Bronchial smooth muscle cell (primary cell): ENCODE measurements at places on chromosomes 3 and 15. TPM values are rescaled to one million over a fixed set of nuclear protein-coding genes. Genes with fewer than 3 reads are reported as not detected.

The SLC35G2 gene
- total RNA-seq: 5.5 and 6.6 TPM in 2 replicates

The EPHA3 gene
- total RNA-seq: 0.09 and 0.16 TPM in 2 replicates

The RETNLB gene
- not detected in 2 replicates for total RNA-seq

The RBP2 gene
- total RNA-seq: not detected in 2 replicates

The DNAJA4 gene
- 1.2 and 1.4 TPM in 2 replicates for total RNA-seq

The NXPE3 gene
- 16.0 and 18.9 TPM in 2 replicates for total RNA-seq

The RFTN1 gene
- total RNA-seq: 59.6 and 94.0 TPM in 2 replicates

The CTDSPL gene
- total RNA-seq: 21.0 and 24.4 TPM in 2 replicates

The GNAI2 gene
- total RNA-seq: 293 and 296 TPM in 2 replicates

The PXYLP1 gene
- 3.3 and 3.6 TPM in 2 replicates for total RNA-seq

The C3orf85 gene
- total RNA-seq: not detected in 2 replicates

The PCSK6 gene
- total RNA-seq: 0.09 and 0.16 TPM in 2 replicates

The TRANK1 gene
- 16.9 and 22.2 TPM in 2 replicates for total RNA-seq

The CCNB2 gene
- 4.6 and 8.5 TPM in 2 replicates for total RNA-seq

The TSEN2 gene
- 11.2 and 20.4 TPM in 2 replicates for total RNA-seq

The DPPA2 gene
- not detected in 2 replicates for total RNA-seq

The CHST13 gene
- total RNA-seq: not detected in 2 replicates

The SUSD5 gene
- total RNA-seq: 3.9 and 5.7 TPM in 2 replicates

The ERICH6 gene
- total RNA-seq: under 0.01 and 0.17 TPM in 2 replicates

The ARL14 gene
- total RNA-seq: not detected in 2 replicates

The ACAD9 gene
- total RNA-seq: 30.7 and 36.7 TPM in 2 replicates

The MYRIP gene
- 0.09 and 0.16 TPM in 2 replicates for total RNA-seq

The IL17RB gene
- under 0.01 and 0.09 TPM in 2 replicates for total RNA-seq

The NR2F2 gene
- 8.3 and 13.2 TPM in 2 replicates for total RNA-seq

The ZPLD1 gene
- under 0.01 TPM in 2 replicates for total RNA-seq

The BCHE gene
- 0.77 and 10.4 TPM in 2 replicates for total RNA-seq

The SPINT1 gene
- total RNA-seq: 0.09 and 0.32 TPM in 2 replicates

The FANCD2OS gene
- total RNA-seq: not detected in 2 replicates

The MAP1A gene
- total RNA-seq: 42.0 and 53.7 TPM in 2 replicates

The GRAMD1C gene
- 4.9 and 6.8 TPM in 2 replicates for total RNA-seq

The BCL6 gene
- total RNA-seq: 10.6 and 15.9 TPM in 2 replicates

The IQCH gene
- 3.5 and 4.8 TPM in 2 replicates for total RNA-seq

The MCF2L2 gene
- total RNA-seq: 0.09 and 0.32 TPM in 2 replicates

The CCR5 gene
- total RNA-seq: not detected in 2 replicates

The ROBO2 gene
- total RNA-seq: 0.17 and 0.95 TPM in 2 replicates

The SAMMSON gene
- not detected in 2 replicates for total RNA-seq

The TBL1XR1 gene
- 240 and 309 TPM in 2 replicates for total RNA-seq

The SPRED1 gene
- total RNA-seq: 32.2 and 50.1 TPM in 2 replicates

The KLHL6 gene
- under 0.01 TPM in 1 of 2 replicates, not detected in the other for total RNA-seq

The CCR8 gene
- not detected in 2 replicates for total RNA-seq

The TM4SF4 gene
- total RNA-seq: 0.16 TPM in 1 of 2 replicates, not detected in the other

The WNT5A gene
- 7.3 and 16.4 TPM in 2 replicates for total RNA-seq

The ADIPOQ gene
- not detected in 2 replicates for total RNA-seq

The CKMT1B gene
- total RNA-seq: not detected in 2 replicates

The KNG1 gene
- not detected in 2 replicates for total RNA-seq

The CYP19A1 gene
- total RNA-seq: 1.7 and 1.8 TPM in 2 replicates

The ACKR2 gene
- total RNA-seq: 0.26 and 0.32 TPM in 2 replicates

The STAB1 gene
- under 0.01 and 0.32 TPM in 2 replicates for total RNA-seq

The FAM3D gene
- not detected in 2 replicates for total RNA-seq

The CIDEC gene
- not detected in 2 replicates for total RNA-seq

The SLC22A13 gene
- under 0.01 and 0.09 TPM in 2 replicates for total RNA-seq

The SLC28A2 gene
- not detected in 2 replicates for total RNA-seq
